Ovary (tissue), 10 donors: ENCODE measurements at places on chromosomes 2 and 18. TPM values are rescaled to one million over a fixed set of nuclear protein-coding genes. Genes with fewer than 3 reads are reported as not detected.

Gene ANKRD30B
- 0.04 TPM for polyA plus RNA-seq

Gene NEB
- polyA plus RNA-seq = 1.4 TPM

Gene NDC80
- polyA plus RNA-seq = 0.57 TPM

Gene REG1B
- not detected for polyA plus RNA-seq

Gene UGT1A5
- polyA plus RNA-seq = not detected

Gene FLACC1
- polyA plus RNA-seq = 0.30 TPM

Gene MIB1
- 10.3 TPM for polyA plus RNA-seq

Gene LYPD6
- polyA plus RNA-seq = 1.0 TPM

Gene FAM237A
- polyA plus RNA-seq = not detected

Gene B3GNT7
- 4.8 TPM for polyA plus RNA-seq

Gene IL36G
- polyA plus RNA-seq = not detected

Gene TUBA4B
- polyA plus RNA-seq = 0.34 TPM

Gene GCKR
- 4.6 TPM for polyA plus RNA-seq

Gene BOLA3
- 20.9 TPM for polyA plus RNA-seq

Gene RAMP1
- polyA plus RNA-seq = 17.3 TPM

Gene ABCG8
- 0.02 TPM for polyA plus RNA-seq

Gene IGFBP5
- polyA plus RNA-seq = 1,464 TPM

Gene ITPRIPL1
- 0.46 TPM for polyA plus RNA-seq

Gene OTOS
- not detected for polyA plus RNA-seq

Gene MCM6
- polyA plus RNA-seq = 19.4 TPM

Gene DNER
- polyA plus RNA-seq = 1.3 TPM

Gene MAL
- 0.90 TPM for polyA plus RNA-seq

Gene HOXD8
- 36.9 TPM for polyA plus RNA-seq

Gene NTSR2
- polyA plus RNA-seq = 0.53 TPM

Gene PTPRN
- polyA plus RNA-seq = 0.08 TPM

Gene CCDC74B
- polyA plus RNA-seq = 9.1 TPM

Gene ZNF24
- 26.6 TPM for polyA plus RNA-seq

Gene CENPA
- 0.21 TPM for polyA plus RNA-seq

Gene BMP10
- polyA plus RNA-seq = not detected

Gene KHK
- polyA plus RNA-seq = 3.9 TPM

Gene SLC4A3
- 83.6 TPM for polyA plus RNA-seq

Gene CCBE1
- polyA plus RNA-seq = 44.9 TPM

Gene DYNAP
- polyA plus RNA-seq = not detected

Gene LYPD1
- 1.6 TPM for polyA plus RNA-seq

Gene BCL11A
- 2.5 TPM for polyA plus RNA-seq

Gene NEU2
- not detected for polyA plus RNA-seq

Gene SERPINB4
- not detected for polyA plus RNA-seq

Gene KATNAL2
- 1.9 TPM for polyA plus RNA-seq

Gene DRC1
- polyA plus RNA-seq = 0.05 TPM

Gene ITGB1BP1
- 81.9 TPM for polyA plus RNA-seq

Gene FIGN
- 2.4 TPM for polyA plus RNA-seq

Gene YWHAQ
- polyA plus RNA-seq = 386 TPM
